Substantia nigra (tissue), 51 donors: ENCODE measurements at places on chromosomes 1 and 21.

- DNase-seq = no peak
Measured at GRCh38 chr1:114088392-114089299, 65.0 kb downstream of the SYT6 start.

DNA sequence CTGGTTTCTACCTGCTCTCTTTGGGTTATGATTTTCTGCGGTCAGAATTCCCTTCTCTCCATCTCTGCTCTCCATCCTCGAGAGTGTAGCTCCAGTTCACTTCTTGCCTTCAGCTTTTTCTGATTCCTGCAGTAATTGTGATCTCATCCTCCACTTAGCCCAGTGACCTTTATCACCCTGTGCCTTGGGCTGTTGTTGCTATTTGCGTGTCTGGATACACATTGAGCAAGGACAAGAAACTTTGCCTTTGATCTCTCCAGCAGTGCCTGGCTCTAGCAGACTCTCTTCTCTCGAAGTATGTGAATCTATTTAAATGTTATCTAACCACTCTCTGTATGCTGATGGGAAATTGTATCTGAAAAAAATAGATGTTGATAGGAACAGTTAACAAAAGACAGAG lies 76.4 kb upstream of the MARK1 start:
- no peak for DNase-seq

GRCh38 chr1:211318576-211319280 lies 7.9 kb upstream of the TRAF5 start:
- no peak for DNase-seq

DNA sequence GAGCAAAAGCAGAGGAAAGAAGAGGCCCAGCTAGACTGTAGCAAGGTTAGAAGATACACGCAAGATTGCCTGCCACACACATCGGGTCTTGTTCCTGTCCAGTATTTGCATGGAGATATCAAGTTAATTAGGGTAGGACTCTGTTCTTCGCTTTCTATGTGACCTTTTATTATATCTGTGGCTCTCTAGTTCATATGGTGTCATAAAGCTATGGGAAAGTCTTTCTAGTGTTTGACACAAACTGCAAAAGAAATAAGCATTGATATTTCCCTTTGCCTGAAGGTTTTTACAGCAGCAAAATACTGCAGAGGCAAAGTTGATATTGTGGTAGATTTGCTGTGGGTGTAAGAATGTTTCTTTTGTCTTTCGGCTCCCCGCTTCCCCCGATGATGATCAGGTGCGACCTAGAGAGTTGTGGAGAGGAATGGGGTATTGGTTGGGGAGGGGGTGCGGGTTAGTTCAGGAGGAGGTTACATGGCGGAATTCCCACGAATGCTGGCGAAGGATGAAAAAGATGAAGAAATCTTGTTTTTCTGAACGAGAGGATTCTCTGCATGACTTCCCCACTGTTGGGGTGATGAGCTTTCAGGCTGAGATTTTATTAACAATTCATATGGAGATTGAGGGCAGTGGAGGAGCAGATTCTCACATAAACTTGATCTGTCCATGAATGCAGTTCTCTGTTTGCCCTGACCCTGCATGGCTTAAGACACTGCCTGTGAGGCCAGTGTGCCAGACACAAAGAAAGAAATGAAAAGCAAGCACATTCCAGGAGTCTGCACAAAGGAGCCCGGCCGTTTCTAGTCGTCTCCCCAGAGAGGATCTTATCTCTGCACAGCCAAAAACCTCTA lies 550.2 kb downstream of the USP25 start:
- peak; percentile 26 for DNase-seq

GRCh38 chr1:247013391-247013790 lies 5.5 kb upstream of the ZNF695 start:
- DNase-seq = no peak

DNA sequence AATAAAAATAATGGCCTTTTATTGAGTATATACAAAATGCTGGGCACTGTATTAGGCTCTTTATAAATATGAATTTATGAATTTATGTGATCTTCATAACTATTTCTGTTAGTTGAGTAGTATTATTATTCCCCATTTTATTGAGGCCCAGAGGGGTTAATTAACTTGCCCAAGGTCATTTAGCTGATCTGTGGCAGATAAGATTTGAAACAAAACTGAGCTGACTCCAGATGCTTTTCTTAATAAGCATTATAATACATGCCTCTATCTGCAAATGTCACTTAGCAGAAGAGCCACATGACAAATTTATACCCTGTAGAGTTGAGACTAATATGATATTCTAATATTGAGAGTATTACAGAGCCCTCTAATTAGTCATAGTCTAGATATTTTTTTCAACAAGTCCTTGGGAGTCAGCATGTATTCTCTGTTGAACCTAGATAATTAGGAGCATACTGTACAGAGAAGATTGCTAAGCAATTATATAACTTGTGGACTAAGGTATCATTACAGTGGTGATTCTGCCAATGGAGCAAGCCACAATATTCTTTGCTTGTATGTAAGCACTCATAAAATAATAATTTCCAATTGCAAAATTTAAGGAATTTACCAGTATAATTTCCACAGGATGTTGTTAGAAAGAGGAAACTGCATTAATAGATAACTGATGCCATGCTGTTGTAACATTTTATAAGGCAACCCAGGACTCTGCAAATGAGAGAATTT lies 112.0 kb downstream of the LRRC40 start:
- no peak for DNase-seq

DNA sequence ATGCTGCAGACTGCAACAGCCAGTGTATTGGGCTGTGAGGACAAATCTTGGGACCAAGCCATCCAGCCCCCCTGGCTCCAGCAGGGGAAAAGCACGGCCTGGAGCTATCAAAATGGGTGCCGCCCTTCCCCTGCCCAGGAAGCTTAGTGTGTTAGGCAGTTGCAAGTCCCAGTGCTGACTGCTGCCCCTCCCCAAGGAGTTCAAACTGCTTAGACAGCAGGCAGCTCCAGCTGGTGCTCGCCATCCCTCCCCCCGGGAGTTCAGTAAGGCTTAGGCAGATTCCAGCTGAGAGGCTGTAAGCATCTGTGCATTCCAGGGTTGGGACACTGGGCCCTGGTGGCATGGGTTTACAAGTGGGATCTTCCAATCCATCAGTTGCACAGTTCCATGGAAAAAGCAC lies 579.6 kb upstream of the NR5A2 start:
- DNase-seq = no peak

- DNase-seq = no peak
Measured at GRCh38 chr1:70024272-70024671, 181.1 kb downstream of the LRRC40 start.

- no peak for DNase-seq
Measured at GRCh38 chr1:157652859-157653493, 47.6 kb downstream of the FCRL3 start.

- DNase-seq = no peak
Measured at GRCh38 chr1:161071886-161072371, 2.2 kb upstream of the ARHGAP30 start.

DNA sequence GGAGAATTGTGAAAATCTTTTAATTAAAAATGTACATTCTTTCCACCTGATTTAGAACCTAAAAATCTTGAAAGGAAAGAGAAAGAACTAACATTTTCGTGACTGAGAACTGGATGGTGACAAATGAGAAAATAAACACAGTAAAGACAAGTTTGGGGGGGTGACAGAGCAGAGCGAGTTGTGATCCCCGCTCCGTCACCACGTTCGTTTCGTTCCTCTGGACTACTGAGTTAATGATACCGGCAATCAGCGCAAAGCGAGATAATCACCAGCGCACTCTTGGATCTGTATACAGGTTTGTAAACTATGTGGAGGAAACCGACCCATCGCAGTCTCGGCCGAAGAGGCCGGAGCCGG lies 31.2 kb upstream of the CFAP126 start:
- no peak for DNase-seq
